OCI-LY7 (cell line): ENCODE measurements at places on chromosomes 13 and 19. TPM values are rescaled to one million over a fixed set of nuclear protein-coding genes. Genes with fewer than 3 reads are reported as not detected.

GRCh38 chr19:18781047-18781600 is 10.0 kb downstream of the COMP start:
- DNase-seq, result no peak

DNA sequence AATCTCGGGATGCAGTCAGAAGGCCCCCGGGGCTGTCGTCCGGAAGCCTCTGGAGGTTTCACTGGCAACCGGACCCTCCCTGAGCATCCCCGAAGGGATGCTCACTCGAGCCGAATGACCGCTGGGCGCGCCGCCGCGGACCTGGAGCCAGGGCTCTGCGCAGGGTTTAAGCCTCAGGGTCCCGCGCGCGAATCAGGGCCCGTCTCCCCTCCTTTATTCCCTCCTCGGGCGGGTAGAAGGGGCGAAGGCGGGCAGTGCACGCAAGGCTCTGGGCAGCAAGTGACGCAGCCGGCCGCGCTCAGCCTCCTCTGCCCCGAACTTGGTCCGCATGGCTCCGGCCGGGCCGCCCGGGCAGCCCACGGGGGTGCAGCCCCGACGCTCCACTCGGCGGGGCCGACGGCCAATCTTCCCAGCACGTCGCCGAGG is 572 bp downstream of the SHISA2 start:
- no peak for DNase-seq

DNA sequence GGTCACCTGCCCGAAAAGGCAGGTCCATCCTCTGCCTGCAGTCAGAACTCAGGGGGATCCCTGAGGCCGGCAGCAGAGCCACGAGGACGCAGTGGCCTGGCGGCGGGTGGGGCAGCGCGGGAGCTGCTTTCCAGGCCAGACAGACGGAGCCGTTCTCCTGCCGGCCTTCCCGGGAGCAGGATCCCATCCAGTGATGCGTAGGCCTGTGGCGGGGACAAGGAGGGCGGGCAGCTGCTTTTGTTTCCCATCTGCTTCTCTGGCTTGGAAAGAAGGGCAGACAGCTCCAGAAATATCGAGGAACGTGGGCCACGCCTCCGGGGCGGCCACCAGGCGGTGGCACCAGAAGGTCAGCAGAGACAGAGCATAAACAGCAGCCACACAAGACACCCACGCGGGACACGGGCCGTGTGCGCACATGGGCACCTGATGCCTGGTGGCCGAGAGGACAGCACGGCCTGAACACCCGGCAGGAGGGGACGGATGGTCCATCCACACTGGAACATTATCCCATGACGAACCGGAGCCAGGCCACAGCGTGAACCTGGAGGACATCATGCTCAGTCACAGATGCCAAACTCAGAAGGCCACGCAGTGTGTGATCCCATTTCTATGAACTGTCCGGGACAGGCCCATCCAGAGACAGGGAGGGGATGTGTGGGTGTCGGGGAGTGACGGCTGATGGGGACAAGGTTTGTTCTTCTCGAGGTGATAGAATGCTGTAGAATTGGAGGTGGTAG is 13.9 kb upstream of the MKNK2 start:
- DNase-seq, result no peak

- DNase-seq, result no peak
These were observed 324.0 kb upstream of the SPRY2 start for GRCh38 chr13:80664950-80665349.

GRCh38 chr13:40469581-40470310 is 196.7 kb downstream of the FOXO1 start:
- no peak for DNase-seq

DNA sequence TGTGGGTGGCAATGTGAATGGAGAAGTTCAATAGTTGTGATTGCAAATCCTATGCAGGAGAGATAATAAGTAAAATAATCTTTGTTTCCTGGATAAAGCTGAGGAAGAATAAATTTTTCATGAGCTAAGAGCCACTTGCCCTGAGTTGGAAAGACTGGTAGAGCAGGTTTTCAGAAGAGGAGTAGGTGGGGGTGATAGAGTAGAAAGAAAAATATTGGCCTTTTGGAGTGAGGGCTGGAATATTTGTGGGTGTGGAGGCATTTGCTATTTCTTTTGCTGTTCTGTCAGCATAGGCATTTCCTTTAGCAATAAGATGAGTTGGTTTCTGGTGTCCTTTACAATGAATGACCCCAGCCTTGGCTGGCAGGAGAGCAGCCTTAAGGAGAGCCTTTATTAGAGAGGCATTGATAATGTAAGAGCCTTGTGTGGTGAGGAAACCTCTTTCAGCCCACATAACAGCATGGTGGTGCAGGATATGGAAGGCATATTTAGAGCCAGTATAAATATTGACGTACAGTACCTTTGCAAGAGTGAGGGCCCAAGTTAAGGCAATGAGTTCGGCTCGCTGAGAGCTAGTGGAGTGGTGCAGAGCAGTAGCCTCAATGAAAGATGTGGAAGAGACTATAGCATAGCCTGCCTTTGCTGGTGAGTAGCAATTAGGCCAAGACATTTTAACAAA is 11.6 kb upstream of the ZNF431 start:
- no peak for DNase-seq

KLK11 gene
- not detected in 2 replicates for total RNA-seq

GRCh38 chr13:113914333-113915011 is 50.6 kb upstream of the GAS6 start:
- no peak for DNase-seq

DNA sequence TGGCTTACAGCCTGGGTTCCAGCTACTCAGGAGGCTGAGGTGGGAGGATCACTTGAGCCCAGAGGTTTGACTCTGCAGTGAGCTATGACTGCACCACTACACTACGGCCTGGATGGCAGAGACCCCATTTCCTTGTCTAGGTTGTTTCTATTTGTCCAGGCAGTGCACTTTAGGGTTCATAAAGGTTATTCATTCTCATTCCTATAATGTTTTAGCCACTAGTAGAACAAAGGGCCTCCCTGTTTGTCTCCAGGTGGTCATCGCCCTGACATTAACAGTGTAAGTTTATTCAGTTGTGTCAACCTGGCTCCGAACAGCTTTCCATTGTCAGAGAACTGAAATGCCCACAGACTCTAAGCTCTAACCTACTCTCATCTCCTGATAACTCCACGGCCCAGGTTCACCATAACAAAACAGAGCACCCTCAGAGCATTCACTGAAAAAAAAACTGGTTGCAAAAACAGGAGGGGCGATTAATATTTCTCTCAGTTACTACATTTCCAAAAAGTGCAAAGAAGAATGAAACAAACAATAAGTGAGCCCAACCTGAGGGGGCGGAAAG is 37.1 kb downstream of the SMAD9 start:
- DNase-seq, result no peak

DNA sequence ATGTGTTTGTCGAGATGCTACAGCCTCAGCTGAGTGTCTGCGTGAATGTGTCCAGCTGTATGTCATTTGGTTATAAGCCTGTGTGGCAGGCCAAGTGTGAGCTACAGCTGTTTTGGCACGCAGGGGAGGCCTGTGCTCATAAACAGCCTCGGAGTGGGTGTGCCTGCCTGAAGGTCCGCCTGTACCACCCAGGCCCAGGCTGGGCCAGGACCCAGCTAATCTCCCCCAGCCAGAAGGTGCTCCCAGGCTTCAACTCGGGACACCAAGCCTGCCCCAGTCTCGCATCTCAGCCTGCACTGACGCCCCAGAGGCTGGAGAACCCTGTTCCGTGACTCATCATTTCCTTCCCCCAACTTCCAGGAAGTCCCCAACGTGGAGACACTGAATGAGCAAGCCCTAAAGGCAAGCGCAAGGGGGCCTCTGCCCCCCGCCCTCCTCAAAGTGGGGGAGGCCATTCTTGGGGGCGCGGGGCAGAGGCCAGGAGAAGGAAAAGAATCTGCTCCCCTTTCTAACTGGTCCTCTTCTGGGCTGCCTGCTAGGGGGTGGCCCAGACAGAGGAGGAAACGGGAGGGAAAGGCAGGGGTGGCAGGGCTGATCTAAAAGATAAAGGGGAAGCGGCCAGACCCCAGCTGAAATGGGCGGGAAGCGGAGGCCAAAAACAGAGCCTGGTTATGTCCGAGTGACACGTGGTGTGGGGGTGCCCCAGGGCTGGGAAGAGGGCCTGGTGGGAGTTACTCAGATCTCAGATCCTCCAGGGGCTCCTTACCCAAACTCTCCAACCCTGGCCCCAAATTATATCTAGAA is 2.0 kb downstream of the SLC1A5 start:
- DNase-seq, result peak; percentile 82

DNA sequence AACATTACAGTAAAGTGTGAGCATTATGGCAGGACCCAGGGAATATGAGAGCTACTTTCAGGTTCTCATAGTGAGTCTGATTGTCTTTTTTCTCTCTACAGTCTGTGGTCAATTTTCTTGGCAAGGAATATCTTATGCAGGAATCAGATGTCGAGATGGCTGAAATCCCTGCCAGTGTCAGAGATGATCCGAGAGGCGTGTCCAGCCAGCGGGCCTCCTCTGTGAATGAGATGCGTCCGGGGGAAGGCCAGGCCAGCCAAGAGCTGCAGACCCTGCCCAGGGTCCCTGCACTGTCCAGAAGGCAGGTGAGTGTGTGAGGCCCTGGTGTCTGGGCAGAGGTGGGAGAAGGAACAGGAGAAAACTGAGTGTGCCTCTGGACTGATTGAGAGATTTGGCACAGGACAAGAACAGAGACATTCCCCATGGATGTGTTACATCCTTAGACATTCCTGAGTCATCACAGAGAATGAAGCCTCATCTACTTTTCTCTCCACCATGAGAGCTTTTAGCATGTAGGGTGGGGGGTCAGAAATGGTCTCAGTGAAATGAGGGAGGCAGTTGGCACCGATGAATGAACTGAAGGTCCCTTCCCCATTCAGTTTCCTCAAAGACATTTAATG is 27.3 kb upstream of the EDDM13 start:
- DNase-seq, result no peak

- DNase-seq, result no peak
These were observed 10.9 kb downstream of the LTBP4 start for GRCh38 chr19:40611900-40612698.

ZNF808 gene
- total RNA-seq, result 29.2 and 33.7 TPM in 2 replicates

DNA sequence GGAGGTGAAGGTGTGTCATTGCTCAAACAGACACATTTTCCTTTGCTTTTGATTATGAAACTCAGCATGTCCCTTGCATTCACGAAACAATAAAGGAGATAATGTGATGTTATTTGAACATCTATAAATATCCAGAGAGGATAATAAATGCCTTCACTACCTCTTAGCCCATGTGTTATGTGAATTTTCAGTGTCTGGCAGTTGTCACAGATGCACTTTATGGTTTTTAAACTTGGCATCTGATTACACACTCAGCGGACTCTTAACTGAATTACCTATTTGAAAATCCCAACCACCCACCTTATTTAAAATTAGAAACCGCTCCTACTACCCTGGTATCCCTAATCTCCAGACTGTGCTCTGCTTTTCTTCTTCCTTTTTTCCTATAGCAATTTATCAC is 254.2 kb downstream of the COG6 start:
- DNase-seq, result no peak

DNA sequence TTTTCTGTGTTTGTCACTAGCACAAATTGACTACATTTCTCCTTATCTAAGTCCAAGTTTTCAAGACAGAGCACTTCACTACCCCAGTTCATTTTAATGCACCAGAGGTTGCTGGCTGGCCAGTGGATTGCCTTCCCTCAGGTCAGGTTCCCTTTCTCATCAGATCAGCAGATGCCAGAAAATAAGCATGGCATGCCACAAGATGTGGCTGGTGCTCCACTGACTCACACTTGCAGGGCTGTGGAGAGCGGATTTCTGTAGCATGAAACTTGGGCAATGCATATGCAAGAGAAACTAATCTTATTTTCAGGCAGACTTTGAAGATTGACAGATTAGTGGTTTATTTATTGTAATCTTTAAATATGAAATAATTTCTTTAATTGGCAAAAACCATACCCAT is 79.5 kb downstream of the RUBCNL start:
- no peak for DNase-seq

ZNF581 gene
- total RNA-seq, result 39.7 and 41.8 TPM in 2 replicates

PRX gene
- 4.0 and 4.9 TPM in 2 replicates for total RNA-seq

DNA sequence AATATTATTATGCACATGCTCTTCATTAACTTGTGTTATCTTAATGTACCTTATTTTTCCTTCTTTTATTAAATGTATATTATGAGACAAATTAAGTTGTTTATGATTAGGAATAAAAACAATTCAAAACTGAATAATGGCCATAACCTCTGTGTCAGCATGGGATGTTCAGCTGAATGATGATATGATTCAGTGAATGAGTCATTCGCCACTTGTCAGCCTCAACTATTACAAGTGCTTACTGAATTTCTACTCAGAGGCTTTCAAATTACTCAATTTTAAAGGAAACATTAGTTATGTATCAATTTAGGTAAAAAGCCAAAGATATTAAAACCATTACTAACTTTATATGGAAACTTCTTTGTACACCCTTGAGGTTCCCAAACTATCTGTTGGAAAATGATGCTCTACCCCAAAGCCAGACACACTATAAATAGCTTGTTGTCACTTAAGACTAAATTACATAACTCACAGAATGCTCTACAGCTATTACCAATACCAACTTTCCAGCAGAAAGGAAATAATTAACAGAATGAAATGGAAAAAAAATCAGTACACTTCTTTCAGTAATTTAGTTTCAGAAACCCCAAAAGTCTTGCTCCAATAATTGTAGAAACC is 14.4 kb downstream of the LIG4 start:
- DNase-seq, result no peak

AMER2 gene
- not detected in 2 replicates for total RNA-seq

SMAD9 gene
- total RNA-seq, result 10.3 and 13.1 TPM in 2 replicates

ZMYM5 gene
- 14.3 and 15.2 TPM in 2 replicates for total RNA-seq

DNA sequence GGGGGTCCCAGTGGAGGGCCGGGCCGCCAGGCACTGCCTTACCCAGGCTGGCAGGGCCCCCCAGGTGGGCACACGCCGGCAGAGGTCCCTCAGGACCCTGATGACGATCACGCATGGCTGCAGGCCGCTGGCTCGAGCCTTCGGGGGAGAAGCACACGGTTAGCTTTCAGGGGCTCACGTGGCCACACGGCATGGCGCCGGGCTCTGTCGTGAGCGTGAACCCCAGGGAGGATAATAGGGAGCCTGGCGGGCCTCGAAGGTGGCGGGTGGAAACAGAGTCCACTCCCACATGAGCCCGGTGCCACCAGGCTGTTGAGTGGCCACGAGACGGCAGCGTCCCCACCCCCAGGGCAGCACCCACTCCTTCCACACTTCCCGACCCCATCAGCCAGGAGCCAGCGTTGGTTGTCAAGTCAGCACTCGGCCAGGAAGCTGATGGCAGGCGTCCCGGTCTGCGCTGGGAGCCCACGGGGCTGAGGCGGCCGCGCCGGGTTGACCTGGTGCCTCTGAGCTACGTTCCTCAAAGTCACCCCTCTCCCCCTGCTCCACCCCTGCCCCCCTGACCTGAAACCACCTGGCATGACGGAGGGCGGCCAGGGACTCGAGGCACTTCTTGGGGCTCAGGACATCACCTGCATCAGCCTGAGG is 24.7 kb upstream of the MATK start:
- DNase-seq, result no peak

DNA sequence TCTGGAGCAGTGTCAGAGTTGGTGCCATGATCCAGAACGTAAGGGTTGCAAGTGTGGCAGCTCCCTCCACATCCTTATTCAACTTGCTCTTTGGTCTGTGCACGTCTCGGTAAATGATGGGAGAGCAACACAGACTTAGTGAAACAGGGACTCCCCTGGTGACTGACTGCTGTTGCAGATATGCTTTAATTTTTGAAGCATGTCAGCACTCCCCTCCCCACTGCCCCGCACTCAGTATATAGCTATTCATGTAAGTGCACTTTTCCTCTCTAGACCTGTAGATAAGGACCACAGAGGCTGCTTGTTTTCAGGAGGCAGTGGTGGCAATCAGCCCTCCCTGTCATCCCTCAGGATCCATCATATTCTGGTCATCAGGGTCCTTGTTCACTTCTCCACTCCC is 470.9 kb downstream of the IRS2 start:
- DNase-seq, result no peak

- DNase-seq, result no peak
These were observed 803 bp downstream of the FLT3 start for GRCh38 chr13:28099396-28100149.

IGFL3 gene
- total RNA-seq, result not detected in 2 replicates
